ENCODE measurements at places on chromosomes 2 and 18.

DNA sequence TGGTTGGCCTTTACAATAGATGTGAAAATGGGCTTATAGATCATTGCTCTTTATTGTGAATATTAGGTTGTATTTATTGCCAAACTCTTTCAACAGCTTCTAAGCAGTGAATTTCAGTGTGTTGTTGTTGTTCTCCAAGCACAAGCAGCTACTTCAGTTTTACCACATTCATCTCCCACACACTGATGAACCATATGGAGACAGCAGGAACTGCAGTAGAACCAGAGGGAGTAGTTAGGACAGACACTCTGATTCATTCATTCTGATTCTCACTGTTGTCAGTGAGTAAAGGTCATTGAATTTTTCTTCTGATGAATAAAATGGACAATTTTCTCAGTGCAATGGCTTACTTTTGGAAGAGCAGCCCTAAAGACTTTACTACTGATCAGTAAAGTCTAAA is 40.2 kb downstream of the CCDC74A start:
- no peak for DNase-seq

DNA sequence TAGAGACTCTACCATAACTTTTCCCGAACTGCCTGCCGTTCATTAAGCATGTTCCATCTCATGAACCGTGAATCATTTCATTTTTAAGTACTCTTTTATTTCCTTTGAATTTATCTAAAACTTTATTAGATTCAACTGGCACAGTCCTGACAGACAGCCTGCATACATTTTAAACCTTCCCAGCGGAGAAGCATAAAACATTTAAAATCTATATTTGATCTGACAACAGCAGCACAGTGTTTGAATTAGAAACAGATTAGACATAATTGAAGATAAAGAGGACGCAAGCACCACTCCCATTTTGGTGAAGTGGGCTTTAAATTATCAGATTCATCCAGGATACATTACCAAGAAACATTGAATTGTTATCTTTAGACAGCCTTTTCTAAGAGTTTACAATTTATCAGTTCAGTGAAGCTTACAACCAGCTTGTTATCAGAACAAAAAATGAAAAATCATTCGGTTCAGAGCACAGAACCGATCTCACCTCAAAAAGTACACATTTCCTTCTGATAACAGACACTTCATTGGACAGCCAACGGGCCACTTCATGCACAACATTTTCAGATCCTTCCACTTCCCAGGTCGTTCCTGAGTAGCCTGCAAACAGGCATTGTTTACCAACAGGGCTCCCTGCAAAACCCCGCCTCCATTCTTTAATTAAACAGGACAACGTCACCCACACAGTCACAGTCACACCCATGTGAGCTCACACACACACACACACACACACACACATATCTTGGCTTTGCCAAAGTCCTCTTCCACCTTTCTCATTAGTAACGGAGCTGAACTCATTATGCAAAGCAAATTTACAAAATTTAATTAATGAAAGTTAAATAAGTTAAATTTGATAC is 171.2 kb downstream of the SP3 start:
- DNase-seq, result no peak

DNA sequence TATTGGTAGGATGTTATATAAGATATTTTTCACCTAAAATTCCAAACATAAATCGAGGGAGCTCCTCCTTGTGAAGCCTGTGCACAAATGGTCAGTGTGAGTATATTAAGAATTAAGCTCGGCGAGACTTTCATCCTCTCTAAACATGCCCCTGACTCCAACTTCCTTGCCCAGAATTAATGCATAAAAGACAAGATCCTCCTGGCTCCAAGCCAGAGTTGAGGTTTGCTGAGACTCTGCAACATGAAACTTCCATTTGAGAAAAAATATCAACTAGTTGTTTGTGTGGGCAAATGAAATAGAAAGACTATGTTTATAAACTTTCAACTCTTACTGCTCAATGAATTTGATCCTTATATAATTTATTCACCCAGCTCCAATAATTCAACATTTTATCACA is 68.1 kb downstream of the CCDC178 start:
- no peak for DNase-seq

DNA sequence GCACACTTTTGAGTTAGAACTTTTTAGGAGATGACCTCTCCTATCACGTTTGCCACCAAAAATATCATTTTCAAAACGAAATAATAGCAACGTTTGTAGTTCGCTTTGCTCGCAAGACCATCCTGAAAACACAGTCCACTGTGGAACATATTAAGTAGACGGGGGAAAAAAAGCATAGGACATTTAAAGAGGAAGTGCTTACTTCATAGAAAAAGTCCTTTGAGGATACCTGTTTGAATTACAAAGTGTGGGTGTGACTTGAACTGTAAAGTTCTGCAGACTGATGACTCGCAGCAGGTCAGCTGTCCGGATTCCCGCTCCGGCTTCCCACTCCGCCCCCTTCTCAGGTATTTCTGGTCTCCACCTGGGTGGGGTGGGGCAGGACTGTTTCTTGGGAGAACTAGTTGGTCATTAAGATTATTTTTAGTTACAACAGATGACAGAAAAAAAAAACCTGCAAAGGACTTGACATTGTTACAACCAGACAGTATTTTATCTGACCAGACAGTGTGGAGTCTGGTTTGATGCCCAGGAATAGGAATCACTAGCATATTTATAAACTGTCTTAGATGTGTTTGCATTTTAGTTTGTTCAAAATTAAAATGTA is 13.3 kb downstream of the CNOT11 start:
- no peak for DNase-seq

DNA sequence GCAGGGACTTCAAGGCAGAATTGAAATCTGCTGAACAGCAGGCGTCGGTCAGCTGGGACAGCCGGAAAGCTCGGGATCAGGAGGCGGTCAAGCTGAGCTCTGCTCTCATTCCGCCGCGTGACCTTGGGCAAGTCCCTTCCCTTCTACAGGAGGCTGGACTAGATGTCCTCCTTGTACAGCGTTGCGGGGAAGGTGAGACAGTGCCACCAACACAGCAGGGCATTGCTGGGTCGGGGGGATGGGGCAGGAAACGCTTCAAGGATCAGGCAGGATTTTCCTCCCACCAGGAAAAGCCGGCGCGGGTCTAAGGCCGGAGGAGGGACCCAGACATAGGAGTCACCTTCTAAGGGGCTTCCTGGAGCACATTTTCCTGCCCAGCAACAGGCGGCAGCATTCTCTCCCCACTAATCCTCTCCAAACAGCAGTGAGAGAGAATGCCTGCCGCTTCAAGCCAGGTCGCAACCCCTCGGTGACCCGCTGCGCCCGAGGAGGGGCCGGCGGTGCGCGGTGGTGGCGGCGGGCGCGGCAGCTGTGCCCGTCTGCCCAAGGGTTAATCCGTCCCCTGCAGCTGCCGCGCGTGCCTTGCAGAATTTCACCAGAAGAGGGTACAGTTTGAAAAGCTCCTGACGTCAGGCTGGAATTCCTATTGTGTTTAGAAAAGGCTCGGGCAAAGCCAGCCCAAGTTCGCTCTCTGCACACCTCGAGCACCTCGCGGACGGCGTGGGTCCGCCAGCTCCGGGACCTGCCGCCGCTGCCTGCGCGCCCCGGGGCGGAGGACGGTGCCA is at the start of gene KCNF1:
Gene KCNF1 (plus strand): TSS at position 644 of the 785 bp plus-strand sequence. CDS start 493 bp downstream, outside the sequence.
- DNase-seq, result no peak

DNA sequence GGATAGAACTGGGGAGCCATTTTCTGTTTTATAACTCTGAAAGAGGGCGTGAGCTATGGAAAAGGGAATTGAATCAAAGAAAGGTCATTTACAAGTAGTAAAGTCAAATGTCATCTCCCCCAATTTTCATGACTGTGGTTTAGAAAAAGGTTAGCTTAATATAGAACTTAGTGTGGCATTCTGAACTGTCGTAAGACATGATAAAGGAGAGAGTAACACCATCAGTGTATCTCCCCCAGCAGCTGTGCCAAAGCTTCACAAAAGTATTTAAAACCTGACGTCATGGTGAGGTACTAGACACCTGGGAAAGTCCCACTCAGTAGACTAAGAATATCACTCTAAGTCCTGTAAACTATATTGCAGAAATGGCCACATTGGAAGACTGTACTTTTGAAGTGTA is 5.8 kb upstream of the IKZF2 start:
- DNase-seq, result no peak

GRCh38 chr2:134679294-134679693 is 39.5 kb downstream of the TMEM163 start:
- DNase-seq, result no peak

- no peak for DNase-seq
These were observed 53.2 kb downstream of the SMAD7 start for GRCh38 chr18:48897531-48897930.

DNA sequence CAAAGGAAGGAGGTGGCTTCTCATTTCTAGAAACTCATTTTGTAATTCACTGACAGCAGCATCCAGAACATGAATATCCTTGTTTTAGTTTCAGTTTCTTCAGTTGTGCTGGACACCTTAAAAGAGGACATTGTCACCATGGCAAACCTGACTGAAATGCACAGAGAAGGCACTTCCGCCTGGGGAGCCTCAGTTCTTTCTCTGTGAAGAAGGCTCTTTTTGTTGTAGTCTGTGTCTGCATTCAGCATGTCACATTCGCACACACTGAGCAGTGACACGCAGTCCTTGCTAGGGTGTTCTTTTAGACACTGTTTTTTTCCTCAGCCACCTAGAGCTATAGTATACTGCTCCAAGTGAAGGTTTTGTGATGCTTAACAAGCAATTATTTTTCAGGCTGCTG is 9.5 kb upstream of the RPRM start:
- no peak for DNase-seq

DNA sequence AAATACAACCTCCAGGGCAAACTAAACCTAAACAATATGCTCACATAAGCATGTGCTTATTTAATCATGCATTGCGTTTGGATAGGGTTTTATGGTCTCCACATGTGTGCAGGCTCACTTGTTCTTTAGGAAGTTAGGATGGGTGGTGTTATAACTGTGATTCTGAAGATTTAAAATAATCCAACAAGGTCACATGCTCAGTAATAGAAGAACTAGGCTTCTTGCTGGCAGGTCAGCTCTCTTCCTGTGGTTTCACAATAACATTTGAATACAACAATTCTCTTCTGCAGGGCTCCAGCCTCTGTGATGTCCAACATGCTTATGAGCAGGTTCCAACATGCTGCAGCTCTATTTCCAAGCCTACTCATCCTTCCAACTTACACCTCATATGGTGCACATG is 84.0 kb downstream of the MYL12B start:
- no peak for DNase-seq

DNA sequence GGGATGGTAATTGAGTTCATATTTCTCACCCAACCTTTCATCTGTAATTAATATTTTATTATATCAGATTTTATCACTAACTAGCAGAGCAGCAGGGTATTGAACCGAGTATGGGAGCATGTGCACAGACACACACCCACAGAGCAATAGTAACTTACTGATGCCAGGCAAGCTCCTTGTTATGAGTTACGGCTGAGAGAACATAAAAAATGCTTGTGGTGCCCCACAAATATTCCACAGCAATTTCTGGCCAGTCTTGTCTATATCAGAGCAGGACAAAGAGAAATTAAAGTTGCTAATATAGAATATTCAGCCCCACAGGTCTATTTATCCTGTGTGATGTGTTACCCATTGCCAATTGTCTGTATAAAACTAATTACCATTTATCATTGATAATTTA is 501.8 kb upstream of the RAB12 start:
- no peak for DNase-seq

- no peak for DNase-seq
These were observed 54.6 kb downstream of the GALR1 start for GRCh38 chr18:77304268-77304667.

DNA sequence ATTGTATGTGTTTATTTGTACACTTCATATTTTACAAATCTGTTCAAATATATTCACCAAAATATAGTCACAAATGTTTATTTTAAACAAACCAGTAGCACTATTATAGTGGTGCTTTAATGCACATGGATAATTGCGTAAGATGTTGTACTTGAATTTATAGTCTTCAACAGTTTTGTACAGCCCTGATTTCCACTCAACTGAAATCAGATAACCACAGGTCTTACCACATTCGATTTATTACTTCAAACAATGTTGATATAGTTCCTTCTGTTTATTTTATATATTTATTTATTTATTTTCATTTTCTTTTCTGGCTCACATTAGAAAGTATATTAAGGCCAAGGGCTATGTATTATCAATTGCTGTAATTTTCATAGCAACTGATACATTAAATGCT is 99.4 kb upstream of the ZNF804A start:
- no peak for DNase-seq

- peak; percentile 72 for DNase-seq
These were observed 92.8 kb upstream of the OTOS start for GRCh38 chr2:240232961-240233884.

DNA sequence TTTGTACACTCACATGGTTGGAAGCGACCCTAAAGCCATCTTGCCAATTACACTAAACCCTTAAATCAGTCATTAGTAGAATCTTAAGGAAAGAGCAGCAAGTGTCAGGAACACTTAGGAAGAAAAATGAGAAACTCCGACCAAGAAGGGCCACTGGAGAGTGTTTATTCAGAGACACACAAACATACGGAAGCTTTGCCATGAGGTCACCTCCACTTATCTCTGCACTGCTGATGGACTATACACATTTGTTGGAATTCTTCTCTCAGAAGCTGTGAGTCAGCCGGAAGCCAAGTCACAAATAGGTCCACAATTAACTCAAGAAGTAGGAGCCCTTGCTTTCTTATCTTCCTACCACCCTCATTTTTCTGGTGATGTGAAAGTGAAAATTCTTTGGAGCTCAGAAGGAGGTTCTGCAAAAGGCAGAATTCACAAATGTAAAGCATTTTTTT is 21.6 kb downstream of the BMP10 start:
- no peak for DNase-seq

- DNase-seq, result no peak
These were observed 320.0 kb downstream of the LRATD1 start for GRCh38 chr2:14952400-14952963.

- no peak for DNase-seq
These were observed 202.9 kb upstream of the RAB12 start for GRCh38 chr18:8406186-8406867.

- no peak for DNase-seq
These were observed 7.1 kb downstream of the ASB18 start for GRCh38 chr2:236257136-236257535.

GRCh38 chr2:39487398-39488250 is 50.5 kb upstream of the MAP4K3 start:
- DNase-seq, result no peak
